A549 (cell line): ENCODE measurements at places on chromosomes 5 and 9.

DNA sequence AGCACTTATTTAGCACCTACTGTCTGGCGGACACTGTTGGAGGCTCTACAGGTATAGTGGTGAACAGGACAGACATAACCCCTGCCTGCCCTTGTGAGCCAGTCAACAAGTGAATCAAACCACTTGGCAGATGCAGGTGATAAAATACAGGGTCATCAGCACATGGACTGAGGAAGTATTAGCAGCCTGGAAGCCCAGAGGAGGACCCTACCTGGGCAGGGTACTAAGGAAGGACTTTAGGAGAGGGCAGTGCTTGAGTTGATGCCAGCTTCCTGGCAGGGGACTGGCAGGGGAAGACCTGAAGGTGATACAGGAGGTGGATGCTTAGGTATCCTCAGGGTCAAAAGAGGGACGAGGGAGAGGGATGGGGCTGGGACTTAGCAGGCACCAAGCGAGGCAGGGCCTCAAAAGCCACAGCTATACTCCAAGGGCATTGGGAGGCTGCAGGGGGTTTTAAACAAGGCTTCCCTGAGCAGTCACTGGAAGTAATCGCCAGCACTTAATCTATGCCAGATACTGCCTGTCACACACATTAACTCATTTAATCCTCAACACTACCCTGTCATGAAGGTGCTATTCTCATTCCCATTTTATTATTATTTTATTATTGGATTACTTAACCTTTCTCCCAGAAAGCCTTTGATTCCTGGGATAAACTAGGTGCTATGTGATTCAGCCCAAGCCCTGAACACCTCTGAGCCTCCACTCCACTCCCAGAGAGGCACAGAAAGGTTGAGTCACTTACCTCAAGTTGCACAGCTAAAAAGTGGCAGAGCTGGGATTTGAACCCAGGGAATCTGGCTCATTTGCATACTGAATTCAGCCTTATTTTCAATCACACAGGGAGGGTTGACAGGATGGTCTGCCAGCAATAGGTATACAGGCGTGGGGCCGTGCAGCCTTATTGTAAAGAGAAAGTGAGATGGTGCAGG lies 63.8 kb upstream of the ORM1 start:
- DNase-seq: no peak

GRCh38 chr9:136703276-136703860 lies 9.0 kb upstream of the DIPK1B start:
- DNase-seq: no peak

DNA sequence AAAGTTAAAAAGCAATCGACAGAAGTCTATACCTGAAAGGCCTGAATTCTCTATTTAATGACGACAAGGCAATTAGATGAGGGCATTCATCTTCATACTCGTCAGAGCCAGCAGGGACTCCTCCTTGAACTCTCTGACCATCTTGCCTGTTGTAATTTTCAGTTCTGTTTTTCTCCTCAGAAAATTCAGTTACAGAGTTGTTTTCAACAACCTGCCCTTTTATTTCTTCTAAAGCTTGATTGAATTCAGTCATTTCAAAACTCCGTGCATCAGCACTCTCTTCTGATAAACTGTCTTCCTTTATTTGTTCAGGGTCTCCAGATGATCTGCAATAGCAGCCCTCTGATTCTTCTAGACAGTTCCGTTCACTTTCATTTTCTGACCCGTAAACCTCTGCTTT lies 15.6 kb downstream of the RIOK2 start:
- DNase-seq: no peak

GRCh38 chr5:135950611-135951010 lies 4.2 kb downstream of the LECT2 start:
- no peak for DNase-seq

- no peak for DNase-seq
These were observed 53.9 kb downstream of the CFAP95 start for GRCh38 chr9:69874301-69875060.

DNA sequence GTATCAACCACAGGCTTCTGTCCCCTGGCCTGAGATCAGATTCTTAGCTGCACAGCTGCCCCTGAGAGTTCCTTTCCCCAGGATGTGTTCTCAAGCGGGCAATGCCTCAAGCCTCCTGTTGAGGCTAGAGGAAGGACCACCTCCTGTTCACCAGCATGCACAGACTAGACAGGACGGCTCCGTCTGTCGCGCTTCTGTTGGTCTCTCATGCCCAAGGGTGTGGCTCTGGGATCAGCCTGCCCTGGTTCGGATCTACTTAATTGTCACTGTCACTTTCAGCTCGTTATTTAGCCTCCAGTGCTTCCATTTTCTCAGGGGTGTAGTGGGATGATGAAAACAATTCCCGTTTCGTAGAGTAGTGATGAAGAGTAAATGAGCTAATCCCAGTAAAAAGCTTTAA lies 103.1 kb downstream of the KCNIP1 start:
- no peak for DNase-seq

DNA sequence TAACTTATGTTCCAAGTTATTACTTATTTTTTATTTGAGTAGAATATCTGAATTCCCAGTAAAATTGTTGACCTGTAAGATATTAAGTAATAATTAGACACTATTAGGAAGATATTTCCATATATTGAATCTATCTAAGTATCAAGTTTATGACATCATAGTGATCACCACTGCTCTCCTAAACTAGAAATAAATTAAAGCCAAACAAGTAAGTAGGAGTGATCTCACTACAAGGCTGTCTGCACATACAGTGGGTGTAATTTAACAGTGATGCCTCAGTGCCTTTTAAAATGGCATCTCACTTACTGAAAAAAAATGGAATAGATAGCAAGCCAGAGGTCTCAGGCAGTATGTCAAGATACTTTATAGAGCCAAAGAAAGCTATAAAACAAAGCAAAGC lies 789.6 kb downstream of the KCTD16 start:
- no peak for DNase-seq

DNA sequence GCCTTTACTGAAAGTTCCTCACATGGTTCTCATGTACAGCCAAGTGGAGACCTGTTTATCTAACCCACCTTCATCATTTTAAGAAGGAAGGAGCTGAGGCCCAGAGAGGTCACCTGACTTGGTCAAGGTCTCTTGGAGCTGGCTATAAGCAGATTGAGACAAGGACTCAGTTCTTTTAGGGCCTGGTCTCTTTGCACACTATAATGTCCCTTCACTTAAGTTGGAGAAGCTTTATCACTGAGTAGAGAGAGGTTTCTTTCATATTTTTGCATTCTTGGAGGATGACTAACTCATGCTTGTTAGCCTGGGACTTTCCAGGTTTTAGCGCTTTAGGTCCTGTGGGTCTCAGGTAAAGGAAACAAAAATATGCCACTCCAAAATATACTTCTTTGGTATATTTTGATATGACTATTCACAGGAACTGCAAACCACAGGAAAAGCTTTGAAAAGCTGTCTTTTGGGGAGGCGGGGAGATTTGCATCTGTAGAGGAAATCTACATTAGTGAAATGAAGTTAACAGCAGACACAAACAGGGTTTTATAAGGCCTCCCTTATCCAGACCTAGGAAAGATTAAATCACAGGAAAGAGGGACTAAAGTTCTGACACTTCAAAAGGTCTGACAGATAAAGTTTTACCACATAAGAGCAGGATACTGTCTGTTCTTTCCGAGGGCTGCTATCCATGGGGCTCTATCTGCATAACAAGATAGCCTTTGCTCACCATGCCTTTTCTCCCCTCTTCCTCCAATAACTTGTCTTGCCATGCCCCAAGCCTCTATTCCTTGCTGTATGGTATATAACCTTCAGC lies 95.8 kb upstream of the ANKRD55 start:
- no peak for DNase-seq

- DNase-seq: no peak
These were observed 5.5 kb downstream of the NEK6 start for GRCh38 chr9:124263213-124263612.

GRCh38 chr9:3931996-3932906 lies 367.6 kb downstream of the GLIS3 start:
- no peak for DNase-seq

DNA sequence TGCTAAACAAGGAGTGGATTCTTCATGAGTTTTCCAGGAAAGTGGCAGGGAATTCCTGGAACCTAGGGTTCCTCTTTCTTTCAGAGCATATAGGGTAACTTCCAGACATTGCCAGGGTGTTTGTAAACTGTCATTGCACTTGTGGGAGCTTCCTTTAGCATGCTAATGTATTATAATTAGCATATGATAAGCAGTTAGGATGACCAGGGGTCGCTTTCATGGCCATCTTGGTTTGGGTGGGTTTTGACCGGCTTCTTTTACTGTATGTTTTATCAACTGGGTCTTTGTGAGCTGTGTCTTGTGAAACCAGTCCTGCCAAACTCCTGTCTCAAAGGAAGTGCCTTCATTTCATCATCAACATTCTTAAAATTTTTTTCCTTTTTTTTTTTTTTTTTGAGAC lies 11.9 kb upstream of the MELK start:
- no peak for DNase-seq

- no peak for DNase-seq
These were observed 11.7 kb upstream of the INPP5E start for GRCh38 chr9:136451221-136451877.

GRCh38 chr5:103542441-103542840 lies 20.1 kb downstream of the NUDT12 start:
- DNase-seq: no peak

DNA sequence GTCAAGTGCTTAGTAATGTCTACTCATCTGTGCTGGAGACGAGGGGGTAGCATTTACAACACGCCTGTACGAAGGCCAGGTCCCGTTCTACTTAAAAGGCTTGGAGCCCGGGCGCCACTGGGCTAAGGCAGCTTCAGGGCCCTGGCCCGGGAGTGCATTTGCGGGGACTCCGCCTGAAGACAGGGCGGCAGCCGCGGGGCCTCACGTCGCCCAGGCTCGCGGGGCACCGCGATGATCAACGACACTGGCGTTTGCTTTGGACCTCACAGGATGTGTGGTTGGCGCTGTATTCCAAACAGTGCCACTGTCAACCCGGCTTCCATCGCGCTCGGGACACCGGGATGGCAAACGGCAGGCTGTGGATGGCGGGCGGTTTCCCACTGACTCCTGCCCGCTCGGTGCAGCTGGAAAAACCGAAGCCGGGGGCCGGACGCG lies 1.1 kb upstream of the TENT4A start:
- peak; percentile 66 for DNase-seq

DNA sequence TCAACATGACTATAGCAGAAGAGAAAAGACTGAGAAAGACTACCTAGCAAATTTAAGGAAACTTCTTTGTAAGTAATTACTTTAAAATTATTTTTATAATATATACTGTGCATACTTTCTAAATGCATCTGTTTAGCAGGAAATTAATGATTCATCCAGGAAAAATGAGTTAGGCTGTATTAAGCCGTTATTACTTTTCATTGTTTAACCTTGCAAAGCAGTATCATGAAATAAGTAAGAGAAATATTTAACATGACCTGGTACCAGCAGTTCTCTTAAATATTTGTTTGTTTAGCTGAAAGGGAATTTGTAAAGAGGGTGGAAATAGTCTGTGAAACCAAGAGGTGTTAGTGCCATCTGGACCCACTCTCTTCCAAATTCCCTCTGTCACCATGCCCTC lies 175.0 kb downstream of the GNAQ start:
- no peak for DNase-seq

DNA sequence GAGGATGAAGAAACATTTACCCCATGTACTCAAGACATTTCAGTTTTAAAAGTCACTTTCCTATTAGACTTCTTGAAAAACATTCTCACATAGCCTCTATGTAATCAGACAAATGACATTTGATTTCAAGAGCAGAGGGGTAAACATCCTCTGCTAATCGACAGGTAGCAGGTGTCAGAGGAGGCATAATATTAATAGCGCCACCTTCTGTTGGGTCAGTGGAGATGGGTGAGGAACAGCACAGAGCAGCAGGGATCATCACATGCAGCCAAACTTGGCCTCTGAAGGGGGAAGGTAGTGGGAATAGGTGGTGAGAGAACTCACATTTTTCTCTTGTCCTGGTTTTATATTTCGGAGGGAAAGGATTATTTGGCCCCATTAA lies 3.3 kb upstream of the LSM11 start:
- peak; percentile 42 for DNase-seq

- peak; percentile 72 for DNase-seq
These were observed 566.0 kb downstream of the CAAP1 start for GRCh38 chr9:26326563-26326962.

DNA sequence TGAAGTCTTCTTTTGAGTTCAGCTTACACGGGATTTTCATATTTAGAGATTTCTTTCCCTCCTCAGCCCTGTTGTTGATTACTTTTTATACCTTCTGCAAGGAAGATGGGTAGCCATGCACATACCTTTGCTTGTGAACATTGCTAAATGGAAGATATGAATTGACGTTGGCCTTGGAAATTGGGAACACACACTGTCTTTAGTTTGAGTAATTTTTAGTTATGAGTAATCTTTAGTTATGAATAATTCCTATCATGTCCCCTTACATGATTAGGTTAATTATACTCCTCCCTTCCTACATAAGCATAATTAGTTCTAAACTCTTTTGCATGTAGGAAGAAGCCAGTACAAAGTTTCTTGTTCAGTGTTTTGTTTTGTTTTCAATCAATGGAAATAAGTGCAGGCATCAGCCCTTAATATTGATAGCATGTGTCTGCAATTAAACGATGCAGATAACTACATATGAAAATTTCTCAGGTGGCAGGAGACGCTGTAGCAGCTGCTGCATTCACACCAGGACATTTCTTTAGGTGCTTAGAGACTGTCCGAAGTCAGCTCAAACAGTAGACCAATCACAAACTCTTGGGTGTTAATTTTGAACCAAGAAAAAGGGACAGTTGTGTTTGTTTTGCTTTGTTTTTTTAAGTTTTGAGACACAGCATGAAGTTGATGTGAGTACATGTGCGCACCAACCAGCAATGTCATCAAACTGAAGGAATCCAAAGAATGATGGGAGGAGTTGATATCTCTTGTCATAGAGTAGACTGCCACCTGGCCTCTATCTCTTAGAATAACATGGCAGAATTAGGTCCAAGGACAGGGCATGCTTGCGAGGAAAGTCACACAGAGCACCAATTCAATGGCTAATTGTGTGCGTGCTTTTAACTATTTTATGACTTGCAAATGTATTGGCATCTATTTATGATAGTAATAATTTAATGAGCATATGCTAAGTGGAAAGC lies 51.4 kb downstream of the SMARCA2 start:
- no peak for DNase-seq

- DNase-seq: no peak
These were observed 2.2 kb downstream of the ZCCHC9 start for GRCh38 chr5:81303563-81303962.

DNA sequence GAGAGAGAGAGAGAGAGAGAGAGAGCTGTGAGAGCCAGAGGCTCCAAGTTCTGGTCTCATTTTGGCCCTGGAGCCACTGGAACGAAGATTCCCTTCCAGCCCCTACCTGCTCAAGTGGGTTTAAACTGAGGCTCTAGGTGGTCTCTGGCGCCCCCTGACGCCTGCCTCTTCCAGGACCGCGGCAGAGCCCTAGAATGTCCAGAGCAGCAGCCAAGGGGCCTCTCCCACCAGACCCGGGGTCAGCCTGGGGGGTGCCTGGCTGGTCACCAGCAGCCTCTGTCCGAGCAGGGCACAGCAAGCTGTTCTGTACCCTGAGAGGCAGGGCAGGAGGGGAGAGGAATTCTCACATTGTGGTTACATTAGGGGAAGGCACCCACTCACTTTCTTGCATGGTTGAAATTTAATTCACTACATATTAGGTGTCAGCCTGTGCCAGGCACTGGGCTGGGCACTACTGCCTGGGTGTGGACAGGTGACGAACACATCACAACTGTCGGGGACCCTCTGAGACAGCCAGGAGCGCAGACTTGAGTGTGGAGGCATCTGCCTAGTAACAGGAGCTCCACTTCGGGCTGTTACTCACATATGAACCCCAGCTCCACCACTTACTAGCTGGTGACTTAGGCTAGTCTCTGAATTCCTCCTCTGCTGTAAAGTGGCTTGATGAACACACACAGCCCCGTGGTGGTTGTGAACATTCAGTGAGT lies 44.5 kb downstream of the AMBP start:
- DNase-seq: peak; percentile 13
